ENCODE measurements at places on chromosomes 1 and 21.
A peak's percentile ranks its signal among the peaks of the same experiment; 100 is the strongest.

DNA sequence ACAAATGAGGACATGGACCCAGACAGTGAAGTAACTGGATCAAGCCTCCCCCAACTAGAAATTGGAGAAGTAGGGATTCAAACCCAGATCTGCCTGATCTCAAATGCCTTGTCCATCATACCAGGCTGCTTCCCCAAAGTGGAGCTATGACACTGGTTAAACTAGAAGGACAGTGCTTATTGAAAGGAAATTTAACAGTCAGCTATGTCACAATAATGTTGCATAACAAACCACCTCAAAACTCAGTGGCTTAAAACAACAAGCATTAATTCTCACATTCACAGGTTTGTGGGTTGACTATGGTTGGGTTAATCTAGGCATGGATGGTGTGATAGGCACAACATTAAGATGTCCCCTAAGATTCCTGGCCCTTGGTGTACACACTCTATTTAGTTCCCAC lies 107.1 kb downstream of the TAS1R2 start:
- DNase-seq, result no peak

DNA sequence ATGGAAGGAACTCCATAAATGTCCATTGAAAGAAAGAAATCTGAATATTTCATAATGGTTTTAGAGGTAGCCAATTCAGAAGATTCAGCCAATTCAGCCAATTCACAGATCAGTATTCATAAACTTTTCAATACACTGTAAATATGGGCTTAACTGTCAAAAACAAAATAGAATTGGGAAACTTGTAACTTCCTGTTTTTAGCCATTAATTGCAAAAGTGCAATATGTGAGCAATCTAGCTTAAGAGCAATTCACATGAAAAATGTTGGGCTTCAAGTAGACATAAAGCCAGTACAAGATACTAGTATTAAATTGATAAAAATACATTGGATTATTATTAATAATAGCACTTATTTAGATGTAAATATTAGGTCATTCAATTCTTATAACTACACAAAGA lies 27.5 kb upstream of the PLPPR4 start:
- DNase-seq, result no peak

- no peak for DNase-seq
Measured at GRCh38 chr1:101438359-101438758, 201.5 kb downstream of the S1PR1 start.

DNA sequence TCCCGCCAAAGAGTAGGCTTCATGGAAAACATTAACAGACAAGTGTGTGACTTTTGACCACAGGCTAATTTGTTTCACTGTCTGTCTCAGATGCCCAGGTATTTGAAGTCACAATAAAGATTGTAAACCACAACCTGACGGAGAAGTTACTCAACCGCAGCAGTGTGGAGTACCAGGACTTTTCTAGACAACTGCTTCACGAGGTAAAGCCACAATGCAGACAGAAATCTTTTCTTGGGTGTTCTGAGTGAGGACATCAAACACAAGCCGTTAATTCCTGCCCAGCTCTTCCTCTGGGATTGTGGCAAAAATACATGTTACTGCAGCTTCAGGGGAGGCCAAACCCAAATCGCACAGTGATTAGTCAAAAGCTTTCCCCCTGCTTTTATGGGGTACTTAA lies 31.0 kb downstream of the UMODL1 start:
- DNase-seq, result peak; percentile 92

DNA sequence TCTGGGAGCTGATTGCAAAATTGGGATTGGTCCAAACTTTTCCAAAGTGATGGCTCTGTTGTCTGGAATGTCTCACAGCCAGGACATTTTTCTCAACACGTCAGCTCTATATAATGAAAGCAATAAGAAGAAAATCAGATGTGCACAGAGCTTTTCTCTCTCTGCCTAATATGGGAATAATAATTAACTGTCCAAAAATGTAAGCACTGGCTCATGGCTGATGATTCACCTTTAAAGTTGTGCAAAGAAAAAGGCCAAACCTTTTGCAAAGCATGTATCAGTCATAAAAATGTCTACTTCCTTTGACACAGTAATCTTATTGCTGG lies 30.4 kb downstream of the ZNF281 start:
- peak; percentile 72 for DNase-seq

DNA sequence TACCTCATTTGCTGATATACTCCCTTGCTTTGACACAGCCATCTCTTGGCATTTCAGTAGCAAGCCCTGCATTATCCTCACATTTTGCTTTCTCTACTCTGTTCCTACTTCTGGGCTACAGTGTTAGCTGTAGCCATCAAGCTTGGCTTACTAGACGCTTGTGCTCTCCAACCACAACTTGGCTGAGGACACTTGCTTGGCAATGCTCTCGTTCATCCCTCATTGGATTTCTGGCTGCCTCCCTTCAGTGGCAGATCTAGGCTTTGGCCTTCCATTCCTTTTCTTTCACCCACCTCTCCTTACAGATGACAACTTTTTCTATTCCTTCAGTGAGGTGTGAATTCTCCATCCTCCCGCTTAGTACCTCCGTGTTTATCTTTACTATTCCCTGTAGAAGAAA lies 428.7 kb upstream of the LRRC7 start:
- no peak for DNase-seq

GRCh38 chr1:154408174-154408777 lies 3.1 kb downstream of the IL6R start:
- DNase-seq, result no peak

GRCh38 chr1:1782399-1783221 lies 4.3 kb upstream of the NADK start:
- no peak for DNase-seq

DNA sequence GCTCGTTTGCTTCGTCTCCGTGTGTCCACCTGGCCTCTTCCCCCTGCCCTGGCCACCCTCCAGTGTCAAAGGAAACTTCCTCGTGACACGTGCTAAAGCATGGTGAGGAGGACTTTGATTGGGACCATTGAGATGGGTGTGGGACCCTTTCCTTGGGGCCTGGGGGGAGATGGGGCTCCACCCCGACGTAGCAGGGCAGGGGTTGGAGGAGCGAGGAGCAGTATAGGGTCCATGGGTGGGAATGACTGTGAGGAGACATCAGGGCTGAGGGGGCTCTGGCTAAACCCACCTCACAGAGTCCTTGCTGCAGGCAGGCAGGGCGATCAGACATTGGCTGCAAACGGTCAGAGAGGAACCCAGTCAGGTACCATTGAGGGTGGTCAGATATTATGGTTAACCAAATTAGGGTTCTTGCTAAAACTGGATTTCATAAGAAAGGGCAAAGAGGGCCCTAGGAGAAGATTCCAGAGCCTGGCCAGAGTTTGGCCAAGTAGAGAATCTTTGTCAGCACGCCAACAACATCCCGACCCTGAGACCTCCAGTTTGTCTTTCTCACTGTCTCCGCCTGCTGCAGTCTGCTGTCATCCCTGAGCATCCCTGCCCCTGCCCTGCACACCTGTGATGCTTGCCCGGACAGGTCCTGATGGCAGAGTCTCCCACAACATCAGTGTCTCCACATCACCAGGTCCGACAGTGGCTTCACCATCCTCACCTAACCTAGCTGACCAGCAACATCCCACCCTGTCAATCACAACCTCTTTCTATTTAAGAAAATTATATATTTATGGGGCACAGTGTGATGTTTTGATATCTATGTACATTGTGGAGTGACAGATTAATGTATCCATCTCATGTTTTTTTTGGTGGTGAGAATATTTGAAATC lies 8.0 kb downstream of the RNF187 start:
- DNase-seq, result no peak

DNA sequence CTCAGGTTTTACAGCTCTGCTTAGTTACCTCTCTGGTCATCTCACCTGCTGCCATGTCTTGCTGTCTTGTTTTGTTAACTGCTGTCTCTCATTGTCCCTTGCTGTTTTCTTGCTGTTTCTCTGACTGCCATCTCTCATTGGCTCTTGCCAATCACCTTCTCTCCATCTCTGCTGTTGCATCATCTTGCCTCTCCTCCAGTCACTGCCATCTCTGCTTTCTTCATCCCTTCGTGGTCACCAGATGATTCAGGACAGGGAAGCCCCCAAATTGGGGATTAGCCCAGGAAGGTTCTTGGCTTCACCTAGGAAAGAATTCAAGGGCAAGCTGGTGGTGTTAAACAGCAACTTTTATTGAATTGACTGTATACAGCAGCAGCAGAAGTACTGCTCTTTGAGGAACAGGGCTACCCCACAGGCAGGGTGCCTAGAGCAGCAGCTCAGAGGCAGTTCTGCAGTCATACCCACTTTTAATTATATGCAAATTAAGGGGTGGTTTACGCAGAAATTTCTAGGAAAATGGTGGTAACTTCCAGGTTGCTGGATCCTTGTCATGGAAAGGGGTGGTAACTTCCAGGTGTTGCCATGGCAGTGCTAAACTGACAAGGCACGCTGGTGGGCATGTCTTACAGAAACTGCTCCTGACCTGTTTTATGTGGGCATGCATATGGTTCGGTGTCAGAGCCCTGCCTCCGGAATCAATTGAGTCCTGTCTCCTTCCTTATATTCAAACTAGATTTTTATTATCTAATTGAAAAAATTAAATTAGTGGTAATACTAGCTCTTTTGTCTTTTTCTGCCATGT lies 33.4 kb downstream of the SUCO start:
- no peak for DNase-seq

GRCh38 chr1:193448682-193449461 lies 262.5 kb upstream of the B3GALT2 start:
- no peak for DNase-seq

GRCh38 chr1:91787919-91788318 lies 98.0 kb downstream of the TGFBR3 start:
- DNase-seq, result no peak

DNA sequence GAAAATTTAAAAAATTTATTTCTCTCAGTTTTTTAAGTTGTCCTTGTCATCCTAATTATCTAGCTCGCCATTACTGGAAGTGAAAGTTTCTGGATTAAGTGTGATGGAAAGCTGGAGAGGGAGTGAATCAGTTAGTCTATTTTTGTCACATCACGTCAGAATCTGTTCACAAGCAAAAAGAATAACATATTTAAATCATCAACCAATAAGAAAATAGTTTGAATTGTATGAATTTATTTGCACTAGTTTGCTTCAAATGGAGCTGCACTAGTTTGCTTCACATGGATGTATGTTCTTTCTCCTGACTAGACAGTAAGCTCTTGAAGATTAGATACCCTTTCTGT lies 22.8 kb downstream of the PHC2 start:
- DNase-seq, result no peak

- peak; percentile 82 for DNase-seq
Measured at GRCh38 chr1:67713057-67713846, 28.3 kb downstream of the GADD45A start.

- DNase-seq, result peak; percentile 79
Measured at GRCh38 chr1:185440877-185441276, 123.8 kb upstream of the IVNS1ABP start.

- DNase-seq, result peak; percentile 41
Measured at GRCh38 chr1:154176337-154176736, 15.6 kb downstream of the TPM3 start.

- DNase-seq, result no peak
Measured at GRCh38 chr1:60342569-60342968, 269.0 kb upstream of the C1orf87 start.

- DNase-seq, result no peak
Measured at GRCh38 chr1:220698607-220699016, 8.4 kb downstream of the C1orf115 start.

GRCh38 chr1:1835546-1835945 lies 55.3 kb downstream of the GNB1 start:
- no peak for DNase-seq

DNA sequence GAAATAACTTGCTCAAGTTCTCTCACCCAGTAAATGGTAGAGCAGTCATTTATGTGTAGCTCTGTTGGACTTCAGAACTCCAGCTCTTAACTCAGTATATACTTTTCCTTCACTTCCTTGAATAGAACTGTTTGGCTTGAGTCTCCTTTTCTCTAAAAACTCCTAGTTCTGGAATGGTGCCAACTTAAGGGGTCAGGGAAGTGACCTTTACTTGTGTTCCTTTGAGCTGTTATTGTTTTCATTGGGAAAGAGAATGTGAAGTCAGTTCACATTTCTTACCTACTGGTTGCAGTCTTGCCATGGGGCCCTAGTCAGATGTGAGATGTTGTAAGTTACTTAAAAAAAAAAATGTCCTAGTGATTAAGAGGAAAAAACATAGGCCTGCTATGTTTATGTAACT lies 77.0 kb upstream of the MACF1 start:
- no peak for DNase-seq

GRCh38 chr1:225825607-225826007 lies 15.7 kb downstream of the EPHX1 start:
- DNase-seq, result no peak

DNA sequence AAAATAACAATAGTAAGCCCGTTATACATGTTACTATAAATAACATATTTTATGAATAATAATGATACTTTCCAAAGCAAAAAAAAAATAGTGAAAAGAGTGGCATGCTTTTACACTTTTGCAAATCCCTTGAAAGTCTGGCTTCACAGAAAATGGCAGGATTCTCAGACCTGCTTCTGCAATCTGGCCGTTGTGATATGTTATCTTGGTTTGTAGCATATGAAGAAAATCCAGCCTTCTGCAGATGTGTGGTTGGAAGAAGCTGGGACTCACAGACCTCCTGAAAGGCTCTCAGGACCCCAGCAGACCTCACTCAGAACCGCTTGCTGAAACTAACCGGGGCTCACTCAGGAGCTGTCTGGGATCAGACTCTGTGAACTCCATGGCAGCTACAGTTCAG lies 256.0 kb upstream of the TMEM51 start:
- no peak for DNase-seq

GRCh38 chr1:45945426-45945825 lies 142.0 kb downstream of the MAST2 start:
- DNase-seq, result no peak

DNA sequence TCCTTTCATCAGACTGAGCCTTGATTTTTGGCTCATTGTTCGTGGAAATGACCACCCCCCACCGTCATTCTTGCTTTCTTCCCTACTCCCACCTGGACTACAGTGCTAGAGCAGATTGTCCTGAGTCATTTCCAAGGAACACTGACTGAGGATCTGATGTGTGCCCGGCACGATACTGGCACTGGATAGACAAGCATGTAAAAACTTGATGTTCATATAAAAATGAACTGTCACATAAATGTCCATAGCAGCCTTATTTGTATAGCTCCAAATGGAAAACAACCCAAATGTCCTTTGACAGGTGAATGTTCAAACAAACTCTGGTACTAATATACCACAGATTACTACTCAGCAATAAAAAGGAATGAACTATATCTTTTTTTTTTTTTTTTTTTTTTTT lies 18.6 kb upstream of the SLC45A3 start:
- DNase-seq, result no peak

Data from kidney epithelial cell (primary cell).